Iris pigment epithelial cell (primary cell): ENCODE measurements at places on chromosomes 5 and 9.

DNA sequence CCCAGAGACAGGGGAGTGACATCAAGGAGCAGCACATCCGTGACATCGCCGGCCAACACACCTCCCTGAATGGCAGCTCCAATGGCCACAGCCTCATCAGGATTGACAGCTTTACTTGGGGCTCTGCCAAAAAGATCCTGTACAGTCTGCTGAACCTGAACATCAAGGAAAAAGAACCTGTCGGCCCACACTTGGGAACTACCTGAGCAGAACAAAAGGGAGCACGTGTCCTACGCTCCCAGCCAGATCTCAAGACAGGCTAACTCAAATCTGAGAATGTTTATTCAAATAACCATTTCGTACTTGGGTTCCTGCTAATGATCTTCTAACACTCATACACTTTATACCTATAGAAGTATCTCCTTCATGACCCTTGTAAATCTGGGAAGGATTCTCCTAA is 15.3 kb downstream of the HSPA9 start:
- DNase-seq, result no peak

DNA sequence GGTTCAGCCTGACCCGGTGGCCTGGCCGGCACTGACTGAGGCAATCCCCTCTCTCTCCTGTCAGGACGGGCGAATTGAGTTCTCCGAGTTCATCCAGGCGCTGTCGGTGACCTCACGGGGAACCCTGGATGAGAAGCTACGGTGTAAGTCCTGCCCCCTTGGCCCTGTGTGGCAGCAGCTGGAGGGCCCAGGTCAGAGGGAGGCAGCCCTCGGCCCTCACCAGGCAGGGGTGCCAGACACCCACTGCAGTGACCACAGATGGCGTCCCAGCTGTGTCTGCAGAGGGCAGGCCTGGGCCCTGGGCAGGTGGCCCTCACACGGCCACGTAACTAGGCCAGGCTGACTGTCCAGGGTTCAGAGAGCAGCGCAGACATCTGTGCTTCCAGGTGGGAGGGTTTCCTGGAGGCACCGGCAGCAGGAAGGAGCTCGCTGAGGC is 45.9 kb upstream of the HMCN2 start:
- DNase-seq, result no peak

GRCh38 chr9:133101356-133102189 is 19.5 kb downstream of the RALGDS start:
- no peak for DNase-seq

DNA sequence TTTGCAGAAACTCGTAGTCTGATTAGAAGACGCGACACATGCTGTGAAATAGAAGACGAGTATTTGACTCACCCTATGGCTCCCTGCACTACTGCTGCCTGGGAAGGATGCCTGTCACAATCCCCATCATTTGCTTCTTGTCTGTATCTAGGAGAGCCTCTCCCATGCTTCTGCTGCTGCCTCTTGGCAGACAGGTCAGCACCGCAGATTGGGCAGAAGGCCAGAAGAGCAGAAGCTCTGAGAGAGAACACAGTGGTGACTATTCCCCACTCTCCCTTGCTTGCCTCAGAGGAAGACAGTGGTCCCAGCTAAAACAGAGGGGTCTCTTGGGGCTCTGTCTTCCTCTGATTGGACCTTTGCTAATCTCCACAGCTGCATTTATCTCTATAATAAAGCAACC is 84.0 kb upstream of the SMIM32 start:
- no peak for DNase-seq

- DNase-seq, result no peak
Observed at GRCh38 chr9:126114409-126114760, 212.2 kb upstream of the MVB12B start.

GRCh38 chr5:5139336-5139776 is 774 bp upstream of the ADAMTS16 start:
- DNase-seq, result no peak
